ENCODE measurements at places on chromosomes 3 and 15.

DNA sequence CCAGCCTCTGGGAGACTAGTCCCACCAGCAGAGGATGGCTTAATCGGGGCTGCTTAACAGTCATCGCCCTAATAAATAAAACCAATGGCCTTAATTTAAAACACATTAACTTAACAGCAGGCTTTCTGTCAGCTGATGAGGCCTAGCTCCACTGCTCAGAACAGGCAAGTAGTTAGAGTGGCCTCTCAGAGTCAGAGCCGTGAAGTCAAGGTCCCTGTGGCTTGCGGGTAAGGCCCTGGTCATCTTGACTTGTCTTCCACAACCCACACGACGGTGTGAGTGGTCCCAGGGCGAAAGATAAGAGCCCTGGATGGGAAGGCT is 11.8 kb downstream of the XXYLT1 start:
- no peak for DNase-seq

DNA sequence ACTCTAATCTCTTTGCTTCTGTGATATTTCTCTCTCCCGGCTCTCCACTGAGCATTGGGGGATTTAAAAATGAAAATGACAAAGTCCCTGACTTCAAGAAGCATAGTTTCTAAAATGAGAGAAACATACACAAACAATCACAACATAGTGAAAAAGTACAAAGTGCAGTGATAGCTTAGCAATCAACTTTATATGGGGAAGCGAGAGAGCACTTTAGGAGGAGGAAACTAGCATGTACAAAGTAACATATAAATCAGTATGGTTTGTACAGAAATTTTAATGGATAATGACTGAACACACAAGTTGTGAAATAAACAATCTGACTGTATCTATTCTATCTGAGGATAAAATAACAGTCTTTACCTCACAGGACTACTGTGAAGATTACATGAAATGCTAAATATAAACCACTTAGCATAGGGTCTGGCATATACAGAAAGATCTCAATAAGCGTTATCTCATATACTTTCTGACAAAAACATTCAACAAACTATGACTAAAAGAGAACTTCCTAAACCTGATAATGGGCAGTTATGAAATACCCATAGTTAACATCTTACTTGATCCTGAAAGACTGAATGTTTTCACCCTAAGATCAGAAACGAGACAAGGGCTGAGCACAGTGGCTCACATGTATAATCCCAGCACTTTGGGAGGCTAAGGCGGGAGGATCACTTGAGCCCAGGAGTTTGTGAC is 61.2 kb downstream of the PEAK1 start:
- no peak for DNase-seq

DNA sequence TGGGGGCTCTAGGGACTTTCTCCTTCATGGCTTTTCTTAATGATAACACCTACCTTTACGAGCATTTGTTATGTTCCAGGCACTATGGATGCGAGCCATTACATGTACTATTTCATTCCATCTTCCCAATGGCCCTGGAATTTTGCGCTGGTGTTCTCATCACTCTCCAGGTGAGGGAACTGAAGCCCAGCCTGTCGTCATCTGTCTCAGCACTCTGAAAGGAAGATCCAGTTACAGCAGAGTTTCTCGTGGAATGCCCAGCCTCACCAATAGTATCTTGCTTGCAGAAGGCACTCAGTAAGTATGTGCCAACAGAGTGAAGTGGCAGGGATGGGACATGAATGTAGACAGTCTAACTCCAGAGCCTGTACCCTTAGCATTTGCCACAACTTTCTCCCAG is 56.8 kb downstream of the NOX5 start:
- DNase-seq: no peak

GRCh38 chr15:81889485-81889881 is 156.3 kb downstream of the MEX3B start:
- no peak for DNase-seq

- no peak for DNase-seq
These were observed 1141.6 kb downstream of the IGSF11 start for GRCh38 chr3:117893001-117893400.

GRCh38 chr15:90036806-90037510 is 35.8 kb downstream of the ZNF710 start:
- DNase-seq: no peak

- DNase-seq: no peak
These were observed 339.8 kb upstream of the WNT5A start for GRCh38 chr3:55826731-55827496.

GRCh38 chr15:55231455-55231854 is 34.7 kb upstream of the RSL24D1 start:
- no peak for DNase-seq

GRCh38 chr3:107739227-107739626 is 216.5 kb downstream of the BBX start:
- no peak for DNase-seq

GRCh38 chr3:114565216-114565615 is 271.4 kb downstream of the TIGIT start:
- no peak for DNase-seq

DNA sequence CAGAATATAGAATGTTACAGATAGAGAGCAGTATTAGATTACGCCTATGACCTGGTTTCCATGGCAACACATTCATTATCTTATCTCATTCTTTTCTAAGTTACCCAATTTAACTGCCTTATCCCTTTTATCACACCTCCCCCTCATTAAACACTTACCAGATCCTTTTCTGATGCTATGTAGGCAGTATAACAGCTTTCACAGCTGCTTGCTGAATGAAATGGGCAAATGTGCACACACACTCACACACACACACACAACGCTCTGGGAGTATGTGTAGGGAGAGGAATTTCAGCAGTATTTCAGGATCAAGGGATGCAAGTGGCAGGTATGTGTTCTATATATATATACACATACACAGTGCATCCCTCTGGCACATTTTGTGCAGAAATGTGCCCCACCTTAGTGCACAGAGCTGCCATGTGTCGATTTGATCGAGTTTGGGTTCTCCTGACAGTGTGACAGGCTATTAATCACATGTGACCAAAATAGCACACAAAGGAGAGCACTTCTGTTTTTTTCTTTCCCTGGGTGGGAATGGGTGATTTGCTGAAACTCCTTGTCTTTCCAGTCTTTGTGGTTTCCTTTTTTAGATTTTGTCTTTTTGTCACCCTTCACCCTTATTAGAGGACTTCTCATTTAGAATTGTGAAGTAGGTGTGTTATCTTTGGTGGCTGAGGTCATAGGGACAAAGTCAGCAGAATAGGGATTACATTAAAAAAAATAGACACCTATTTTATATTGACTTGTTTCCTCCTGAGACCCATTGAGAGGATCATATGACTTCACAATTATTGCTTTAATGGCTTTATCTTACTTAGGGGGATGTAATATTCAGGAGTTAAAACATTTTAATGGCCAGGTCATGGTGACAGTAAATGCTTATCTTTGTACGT is 553.7 kb downstream of the PDCD6IP start:
- no peak for DNase-seq

GRCh38 chr3:19074257-19074900 is 73.9 kb upstream of the KCNH8 start:
- no peak for DNase-seq

- no peak for DNase-seq
These were observed 32.2 kb upstream of the SNRPA1 start for GRCh38 chr15:101327147-101327740.

DNA sequence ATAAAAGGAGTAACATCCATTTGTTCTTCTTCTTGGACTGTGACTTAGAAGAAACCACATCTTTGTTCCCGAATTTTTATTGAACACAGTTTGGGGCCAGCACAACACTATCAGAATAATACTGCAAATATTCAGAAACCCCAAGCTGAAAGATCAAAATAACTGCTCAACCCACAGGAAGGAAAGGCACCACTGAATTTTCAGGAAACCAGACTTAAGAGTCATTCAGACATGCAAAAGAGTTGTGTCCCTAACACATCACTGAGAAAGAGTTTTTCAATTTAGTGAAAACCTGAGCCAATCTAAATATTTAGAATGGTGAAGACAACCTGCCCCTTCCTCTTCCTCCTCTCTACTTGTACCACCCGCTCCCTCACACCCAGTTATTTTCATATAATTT is 295.0 kb upstream of the RORA start:
- DNase-seq: no peak

- no peak for DNase-seq
These were observed 34.1 kb upstream of the FBLN2 start for GRCh38 chr3:13514639-13515435.

DNA sequence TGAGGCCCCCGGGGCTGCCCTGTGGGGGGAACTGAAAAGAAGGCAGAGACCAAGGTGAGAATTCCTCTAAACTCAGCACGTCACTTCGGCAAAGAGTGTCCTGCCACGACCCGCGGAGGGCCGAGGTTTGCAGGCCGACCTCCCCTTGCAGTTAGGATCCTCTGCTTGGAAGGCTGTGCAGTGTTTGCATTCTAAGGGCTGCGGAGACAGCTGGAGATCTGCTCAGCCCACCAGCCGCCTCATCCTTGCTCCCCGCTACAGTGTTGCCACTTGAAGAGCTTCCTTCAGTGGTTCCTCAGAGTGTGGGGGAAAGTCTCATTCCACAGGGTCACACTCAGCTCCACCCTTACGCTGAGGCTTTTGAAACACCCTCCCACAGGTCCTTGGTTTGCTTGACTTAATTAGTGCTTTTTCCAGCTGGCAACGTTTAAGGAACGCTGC is 10.8 kb downstream of the SLC51A start:
- no peak for DNase-seq

GRCh38 chr3:36488077-36488789 is 107.9 kb downstream of the STAC start:
- DNase-seq: no peak

- DNase-seq: no peak
These were observed 13.2 kb upstream of the STAB1 start for GRCh38 chr3:52481819-52482521.

All from NCI-H187 treated with DMSO at 0.1 percent for 48 hours (cell line).